Activated CD8-positive, alpha-beta memory T cell treated with anti-CD3 and anti-CD28 coated beads for 24 hours (primary cell): ENCODE measurements at places on chromosomes 5 and 9.

- DNase-seq = no peak
These were observed 53.8 kb upstream of the ARAP3 start for GRCh38 chr5:141735823-141736222.

GRCh38 chr5:10632110-10632761 lies 68.4 kb downstream of the ANKRD33B start:
- peak; percentile 72 for DNase-seq

DNA sequence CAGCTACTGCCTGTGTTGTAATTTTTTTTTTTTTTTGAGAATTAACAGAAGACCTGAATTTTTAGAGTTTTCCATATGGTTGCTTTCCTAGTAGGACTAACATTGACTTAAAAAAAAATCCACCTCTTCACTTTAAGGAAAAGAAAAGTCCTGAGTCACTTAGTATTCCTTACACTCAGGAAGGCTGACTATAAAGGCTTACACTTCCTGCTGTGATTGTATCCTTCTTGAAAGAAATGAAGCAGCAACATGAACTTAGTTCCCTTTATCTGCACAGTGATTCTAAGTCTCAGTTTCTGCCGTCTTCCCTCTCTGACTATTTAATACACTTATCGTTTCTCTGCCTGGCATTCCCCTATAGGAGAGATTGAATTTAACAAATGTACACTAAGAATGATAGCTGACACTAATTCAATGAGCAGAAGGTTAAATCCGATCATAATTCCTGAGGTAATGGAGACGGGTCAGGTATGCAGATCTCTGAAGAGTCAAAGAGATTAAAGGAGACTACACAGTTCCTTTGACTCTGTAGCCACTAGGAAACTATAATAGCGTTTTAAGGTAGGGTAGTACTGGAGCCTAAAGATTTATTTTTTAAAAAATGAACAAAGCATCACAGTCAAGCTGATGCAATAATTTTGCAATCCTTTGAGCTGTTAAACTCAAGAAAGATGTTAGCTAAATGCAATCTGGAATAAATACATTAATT lies 185.1 kb upstream of the ELAVL2 start:
- DNase-seq = no peak

DNA sequence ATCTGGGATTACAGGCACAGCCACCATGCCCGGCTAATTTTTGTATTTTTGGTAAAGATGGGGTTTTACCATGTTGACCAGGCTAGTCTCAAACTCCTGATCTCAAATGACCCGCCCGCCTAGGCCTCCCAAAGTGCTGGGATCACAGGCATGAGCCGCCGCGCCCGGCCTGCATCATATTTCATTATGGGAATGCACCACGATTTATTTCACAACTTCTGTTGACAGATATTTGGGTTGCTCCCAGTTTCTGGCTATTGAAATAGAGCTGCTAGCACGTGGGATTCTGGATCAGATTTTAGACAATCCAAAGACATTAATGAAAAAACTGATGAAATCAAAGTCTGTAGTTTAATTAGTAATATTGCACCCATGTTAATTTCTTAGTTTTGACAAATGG lies 48.4 kb upstream of the FUBP3 start:
- DNase-seq = no peak

DNA sequence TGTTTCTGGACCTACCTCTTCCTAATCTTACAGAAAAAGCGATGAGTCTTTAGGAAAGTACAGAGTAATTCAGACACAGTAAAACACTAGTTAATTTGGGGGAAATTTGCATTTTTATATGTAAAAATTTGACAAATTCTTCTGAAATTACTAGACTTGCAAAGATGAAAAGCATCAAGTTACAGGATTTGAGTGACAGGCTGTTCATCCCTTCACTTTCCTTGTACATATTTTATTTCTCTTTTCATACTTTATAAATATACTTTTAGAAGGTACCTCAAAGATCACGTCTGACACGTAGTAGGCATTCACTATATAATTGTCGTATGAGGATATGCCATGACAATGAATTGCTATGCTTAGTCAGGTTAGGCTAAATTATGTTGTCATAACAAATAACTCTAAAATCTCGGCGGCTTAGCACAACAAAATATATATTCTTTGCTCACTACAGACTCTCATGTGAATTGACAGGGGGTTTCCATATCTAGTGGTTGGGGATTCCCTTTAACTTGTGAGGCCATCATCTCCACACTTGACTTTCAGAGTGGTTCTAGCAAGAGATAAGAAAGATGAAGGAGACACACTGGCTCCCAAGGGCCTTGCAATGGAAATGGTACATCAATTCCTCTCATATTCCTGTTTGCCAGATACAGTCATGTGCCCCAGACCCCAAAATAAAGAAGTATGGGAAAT lies 154.1 kb upstream of the TUT7 start:
- no peak for DNase-seq

GRCh38 chr5:170221327-170221741 lies 11.5 kb upstream of the C5orf58 start:
- DNase-seq = no peak

DNA sequence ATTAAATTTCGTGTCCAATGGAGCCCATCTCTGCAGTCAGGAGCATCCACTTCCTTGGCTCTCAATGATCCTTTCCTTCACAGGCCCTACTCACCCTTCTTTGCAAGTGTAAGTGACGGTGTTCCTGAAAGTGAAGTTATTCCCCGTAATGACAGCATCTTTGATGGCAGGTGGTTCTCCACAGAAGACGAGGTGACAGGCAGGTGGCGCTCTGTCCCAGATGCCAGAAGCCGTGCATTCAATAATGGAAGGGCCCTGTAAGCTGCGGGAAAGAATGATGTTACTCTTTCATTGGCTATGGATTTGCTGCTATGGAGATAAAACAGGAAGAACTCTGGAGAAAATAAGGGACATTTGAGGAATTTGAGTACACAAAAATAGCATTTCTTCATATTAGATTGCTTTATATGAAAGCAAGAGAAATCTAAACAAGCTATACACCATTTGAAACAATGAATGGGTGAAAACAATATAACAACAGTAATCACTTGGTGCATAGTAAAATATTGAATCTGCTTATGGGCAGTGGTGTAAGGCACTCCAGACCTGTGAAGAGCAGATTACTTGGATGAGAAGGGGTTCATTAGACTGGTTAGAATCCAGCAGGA lies 89.9 kb upstream of the TXNDC8 start:
- DNase-seq = no peak

DNA sequence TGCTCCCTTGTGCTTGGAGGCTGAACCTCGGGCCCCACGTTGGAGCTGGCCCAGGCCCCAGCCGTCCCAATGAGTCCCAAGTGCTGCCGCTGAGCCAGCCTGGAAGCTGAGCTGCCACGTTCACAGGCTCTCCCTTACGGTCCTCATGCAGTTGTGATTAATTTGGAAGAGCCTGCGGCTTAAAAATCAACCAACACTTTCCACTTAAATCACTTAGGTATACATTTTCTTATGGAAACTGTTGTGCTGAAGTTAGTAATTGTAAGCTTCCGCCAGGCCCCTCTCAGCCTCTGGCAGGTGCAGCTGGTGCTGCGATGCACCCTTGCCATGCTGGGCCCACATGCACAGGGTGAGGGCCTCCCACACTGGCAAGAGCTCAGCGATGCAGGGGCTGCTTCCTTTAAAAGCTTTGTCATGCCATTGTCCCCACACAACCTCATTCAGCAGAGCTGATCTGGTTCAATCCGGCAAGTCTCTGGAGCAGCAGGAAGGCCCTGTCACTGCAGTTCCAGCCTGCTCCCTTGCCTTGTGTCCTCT lies 61.0 kb downstream of the IPPK start:
- no peak for DNase-seq

GRCh38 chr5:170865622-170866021 lies 3.8 kb downstream of the RANBP17 start:
- DNase-seq = no peak

DNA sequence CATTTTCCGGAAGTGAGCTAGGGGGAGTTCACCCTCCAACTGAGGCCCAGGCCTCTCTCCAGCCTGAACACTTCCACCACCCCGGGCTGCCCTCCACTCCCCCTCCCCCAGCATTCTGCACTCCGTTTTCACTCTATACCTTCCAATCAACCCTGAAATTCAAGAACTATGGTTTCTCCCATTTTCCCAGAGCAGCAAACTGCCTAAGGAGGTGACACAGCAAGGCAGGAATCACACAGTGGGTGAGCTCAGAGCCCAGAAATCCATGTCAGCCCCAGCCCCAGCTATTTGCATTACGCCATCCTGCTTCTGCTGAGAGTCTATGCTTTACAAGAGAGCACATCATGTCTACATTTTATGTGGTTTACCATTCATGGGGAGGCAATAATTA lies 11.9 kb downstream of the MSX2 start:
- no peak for DNase-seq

GRCh38 chr9:19229595-19230354 lies 718 bp upstream of the DENND4C start:
- peak; percentile 86 for DNase-seq

GRCh38 chr9:2271426-2271825 lies 256.3 kb downstream of the SMARCA2 start:
- no peak for DNase-seq

DNA sequence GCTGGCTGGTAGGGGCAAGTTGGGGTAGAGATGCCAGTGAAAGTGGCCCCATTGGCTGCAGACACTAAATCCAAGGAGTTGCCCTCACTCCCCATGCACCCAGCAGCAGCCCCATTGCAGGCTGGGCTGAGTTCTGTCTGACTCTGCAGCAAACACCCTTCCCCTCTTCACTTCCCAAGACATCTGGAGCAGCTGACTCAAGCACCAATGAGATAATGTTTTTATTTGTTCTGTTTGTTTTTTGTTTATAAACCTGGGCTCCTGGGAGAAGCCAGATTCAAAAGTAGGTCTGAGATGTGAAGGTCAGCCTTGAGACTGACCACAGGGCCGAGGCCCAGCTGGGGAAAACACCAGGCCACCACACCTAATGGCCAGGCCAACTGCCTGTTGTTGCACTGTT lies 545.9 kb upstream of the KLF4 start:
- no peak for DNase-seq

DNA sequence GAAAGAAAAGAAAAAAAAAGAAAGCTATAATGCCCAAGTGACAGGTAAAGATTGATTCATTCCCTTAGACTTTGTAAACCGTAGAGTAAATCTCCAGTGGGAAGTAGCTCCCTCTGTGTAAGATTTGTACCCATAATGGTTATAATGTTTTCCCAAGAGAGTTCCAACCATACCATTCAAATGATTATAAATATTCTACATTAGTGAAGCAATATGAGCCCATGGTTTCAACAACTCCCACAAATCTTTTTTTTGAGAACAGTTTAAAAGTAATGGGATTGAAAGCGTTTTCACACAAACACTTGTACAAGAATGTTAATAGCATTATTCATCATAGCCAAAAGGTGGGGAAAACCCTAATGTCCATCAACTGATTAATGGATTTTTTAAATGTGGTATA lies 58.0 kb downstream of the GRAMD2B start:
- no peak for DNase-seq

DNA sequence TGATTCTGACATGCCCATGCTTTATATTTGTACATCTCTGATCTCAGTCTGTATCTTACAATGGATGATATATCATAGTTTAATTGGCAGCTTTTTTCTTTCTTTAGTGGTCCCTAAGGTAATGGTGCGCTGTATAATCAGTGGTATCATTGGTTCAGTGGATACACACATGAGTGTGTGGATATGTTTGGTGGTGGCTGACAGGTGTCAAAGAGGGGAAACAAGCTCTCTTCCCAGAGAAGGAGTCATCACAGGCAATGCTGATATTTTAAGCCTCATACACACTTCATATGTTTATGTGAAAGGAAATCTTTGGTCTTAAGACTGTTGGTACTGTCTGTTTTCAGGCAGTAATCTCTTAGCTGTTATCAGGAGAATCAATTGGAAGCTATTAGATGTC lies 52.1 kb upstream of the KIAA1958 start:
- no peak for DNase-seq

GRCh38 chr5:125575891-125576505 lies 829.6 kb upstream of the ZNF608 start:
- no peak for DNase-seq

GRCh38 chr5:132180134-132180745 lies 47.4 kb downstream of the P4HA2 start:
- DNase-seq = peak; percentile 55

DNA sequence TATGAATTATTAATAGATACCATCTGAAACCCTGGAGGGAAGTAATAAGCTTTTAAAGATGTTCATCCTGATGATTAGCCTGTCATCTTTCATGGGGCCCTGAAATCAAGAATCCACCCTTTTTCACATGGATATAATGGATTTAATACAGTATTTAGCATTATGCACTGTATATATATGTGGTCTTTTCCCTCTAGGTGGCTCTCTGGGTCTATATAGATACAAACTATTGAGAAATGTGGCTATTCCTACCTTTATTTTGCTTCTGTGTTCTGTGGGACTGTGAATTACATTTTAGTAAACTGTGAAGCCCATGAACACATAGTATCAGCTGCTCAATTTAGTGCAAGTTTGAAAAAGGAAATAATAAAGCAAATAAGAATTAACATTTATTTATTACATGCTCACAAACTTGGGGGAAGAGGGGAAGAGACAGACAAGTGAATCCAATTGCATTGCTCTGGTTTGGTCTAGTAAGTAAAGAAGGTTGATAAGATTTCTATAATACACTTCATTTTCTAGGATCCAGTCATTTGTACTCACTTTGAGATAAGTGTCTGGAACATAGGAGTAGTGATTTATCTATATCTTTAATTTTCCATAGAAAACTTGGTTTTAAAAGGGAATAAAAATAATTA lies 112.2 kb downstream of the SCAMP1 start:
- DNase-seq = no peak

- no peak for DNase-seq
These were observed 339.2 kb downstream of the ADAMTS6 start for GRCh38 chr5:65142511-65143011.
